ENCODE measurements at places on chromosomes 2 and 18. TPM values are rescaled to one million over a fixed set of nuclear protein-coding genes. Genes with fewer than 3 reads are reported as not detected.

CDH19 gene
- total RNA-seq: 18.4 TPM

GRCh38 chr2:26605195-26605998, 35.8 kb downstream of the CIB4 start:
- DNase-seq: no peak

- no peak for DNase-seq
Observed at GRCh38 chr18:67957684-67958083, 441.2 kb upstream of the DSEL start.

DNA sequence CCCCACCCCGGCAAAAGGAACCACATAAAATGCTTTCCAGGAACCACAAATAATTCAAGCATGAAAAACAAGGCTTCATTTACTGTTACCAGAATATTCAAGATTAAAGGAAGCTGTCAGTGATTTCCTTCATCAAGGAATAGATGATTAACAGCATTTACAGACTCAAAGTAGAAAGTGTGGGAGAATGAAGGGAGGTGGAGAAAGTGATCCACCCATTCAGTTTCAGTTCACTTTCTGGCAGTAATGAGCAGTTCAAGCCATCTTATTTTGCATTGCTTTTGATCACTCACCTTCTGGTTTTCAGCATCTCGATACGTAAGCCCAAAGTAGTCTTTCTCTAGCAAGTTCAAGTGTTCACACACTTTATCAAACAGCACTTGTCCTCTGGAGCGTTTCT, 99.0 kb downstream of the EPB41L3 start:
- DNase-seq: no peak

- peak; percentile 40 for DNase-seq
Observed at GRCh38 chr2:56522605-56523089, 338.9 kb downstream of the CCDC85A start.

GRCh38 chr2:128555433-128555832, 236.8 kb upstream of the HS6ST1 start:
- no peak for DNase-seq

DNA sequence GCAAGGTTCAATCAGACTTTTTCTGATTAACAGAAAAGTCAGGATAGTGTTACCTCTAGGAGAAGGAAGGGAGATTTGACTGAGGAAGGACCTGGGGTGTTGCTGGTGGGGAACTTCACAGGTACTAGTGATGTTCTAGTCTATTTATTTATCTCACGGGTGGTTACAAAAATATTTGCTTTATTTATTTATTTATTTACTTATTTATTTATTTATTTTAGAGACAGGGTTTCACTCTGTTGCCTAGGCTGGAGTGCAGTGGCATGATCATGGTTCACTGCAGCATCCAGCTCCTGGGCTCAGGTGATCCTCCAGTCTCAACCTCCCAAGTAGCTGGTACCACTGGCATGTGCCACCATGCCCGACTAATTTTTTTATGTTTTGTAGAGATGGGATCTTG, 105.4 kb downstream of the MCFD2 start:
- no peak for DNase-seq

MARCHF4 gene
- total RNA-seq: not detected

GRCh38 chr2:113734185-113734584, 22.3 kb downstream of the SLC35F5 start:
- no peak for DNase-seq

INPP5D gene
- total RNA-seq: 4.6 TPM

DNA sequence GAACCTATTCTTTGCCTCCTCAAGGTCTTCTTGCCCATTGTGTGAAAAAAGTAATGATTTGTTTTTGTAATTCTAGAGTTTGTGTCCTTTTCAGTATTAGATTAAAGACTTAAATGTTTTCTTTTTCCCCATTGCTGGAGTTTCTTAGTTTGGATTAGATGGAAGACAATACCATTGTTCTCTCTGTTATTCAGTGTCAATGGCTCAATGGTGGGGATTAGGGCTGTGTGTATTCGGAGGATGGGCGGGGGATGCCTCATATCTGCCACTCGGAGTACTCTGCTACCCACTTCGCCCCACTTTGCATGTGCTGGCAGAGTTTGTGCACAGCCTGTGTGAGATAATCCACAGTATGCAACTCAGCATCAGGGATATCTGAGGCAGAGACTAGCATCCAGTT, 90.1 kb downstream of the KLHL29 start:
- no peak for DNase-seq

GRCh38 chr2:45237850-45238542, 228.7 kb upstream of the SIX2 start:
- peak; percentile 47 for DNase-seq

FAM110C gene
- total RNA-seq: 1.9 TPM

CCDC141 gene
- total RNA-seq: 136 TPM

PCARE gene
- 0.67 TPM for total RNA-seq

AOX1 gene
- 4.1 TPM for total RNA-seq

NT5C1B gene
- total RNA-seq: not detected

- DNase-seq: peak; percentile 59
Observed at GRCh38 chr2:8679827-8680731, 1.8 kb upstream of the ID2 start.

GRCh38 chr18:13382366-13382953, 163.9 kb downstream of the LDLRAD4 start:
- DNase-seq: no peak

GRCh38 chr18:46401486-46402070, 255.4 kb downstream of the LOXHD1 start:
- no peak for DNase-seq

DCDC2C gene
- not detected for total RNA-seq

SIX3 gene
- total RNA-seq: not detected

DNA sequence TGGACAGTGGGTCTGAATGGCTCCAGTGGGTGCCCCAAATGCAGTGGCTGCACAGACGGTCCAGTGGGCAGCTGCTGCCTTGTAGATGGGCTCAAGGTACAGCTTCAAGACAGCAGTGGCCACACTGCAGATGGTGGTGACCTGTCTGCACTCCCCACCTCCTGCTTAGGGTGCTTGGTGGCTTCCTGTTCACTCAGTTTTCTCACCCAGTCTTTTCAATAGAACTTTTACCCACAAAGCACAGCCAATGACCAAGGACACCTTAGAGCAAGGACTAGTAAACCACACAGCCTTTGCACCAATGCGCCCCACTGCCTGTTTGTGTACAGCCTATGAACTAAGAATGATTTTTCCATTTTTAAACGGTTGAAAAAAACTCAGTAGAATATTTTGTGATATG, 34.9 kb downstream of the MEX3C start:
- DNase-seq: no peak

DNA sequence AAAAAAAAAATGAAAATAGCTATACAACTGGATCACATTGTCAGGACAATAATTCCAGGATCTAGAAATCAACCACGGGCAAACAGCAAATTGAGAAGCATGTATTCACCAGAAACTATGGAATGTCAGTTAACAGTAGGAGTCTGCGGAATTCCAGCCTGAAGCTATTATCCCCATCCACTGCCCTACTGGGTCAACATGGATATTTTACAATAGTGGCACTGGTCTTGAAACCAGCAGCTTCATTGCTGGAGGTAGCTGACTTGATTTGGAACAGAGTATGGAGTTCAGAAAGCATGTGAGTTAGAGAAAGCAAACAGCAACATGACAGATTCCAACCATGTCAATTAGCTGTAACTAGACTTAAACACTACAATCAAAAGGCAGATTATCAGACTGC, 55.7 kb upstream of the PDE1A start:
- no peak for DNase-seq

GRCh38 chr2:18597618-18598017, 8.2 kb upstream of the NT5C1B start:
- no peak for DNase-seq

- no peak for DNase-seq
Observed at GRCh38 chr18:24248359-24248758, 109.5 kb downstream of the CABYR start.

PLCL1 gene
- total RNA-seq: 93.3 TPM

DNA sequence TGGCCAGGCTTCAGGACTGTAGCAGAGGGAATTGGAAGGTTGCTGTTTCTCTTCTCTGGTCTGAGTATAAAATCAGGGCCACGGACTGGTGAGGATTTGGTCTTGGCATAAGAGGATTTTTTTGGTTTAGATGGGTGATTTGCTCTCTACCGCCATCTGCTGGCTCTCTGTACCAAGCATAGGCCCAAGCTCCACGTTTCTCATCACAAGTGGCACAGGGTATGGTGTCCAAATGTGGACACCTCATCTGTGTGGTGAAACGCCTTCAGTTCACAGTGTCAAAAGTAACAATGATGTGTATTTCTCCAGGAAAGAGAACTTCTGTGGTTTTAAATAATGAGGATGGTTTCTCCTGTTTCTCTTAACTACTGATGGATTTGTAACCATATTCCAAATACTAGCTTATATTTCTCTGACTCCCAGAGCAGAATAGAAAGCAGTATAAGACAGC, 115.1 kb downstream of the EML6 start:
- DNase-seq: peak; percentile 51

DNA sequence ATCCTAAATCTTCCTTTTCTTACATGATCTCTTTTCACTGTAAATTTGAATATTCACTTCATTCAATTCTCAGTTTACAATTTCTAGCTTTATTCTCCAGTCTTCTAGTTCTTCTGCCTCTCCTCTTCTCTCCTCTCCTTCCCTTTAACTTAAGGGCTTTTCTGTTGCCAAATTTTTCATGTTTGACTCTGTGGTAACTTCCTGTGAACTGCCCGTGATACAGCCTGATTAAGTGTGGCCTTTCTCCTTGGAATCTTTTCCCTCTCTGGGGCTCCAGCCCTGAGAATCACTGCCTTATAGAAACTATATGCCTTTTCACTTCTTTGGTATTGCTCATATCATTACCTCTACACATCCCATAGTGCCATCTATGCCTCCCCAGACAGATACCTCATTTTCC, 1923.8 kb upstream of the CELF4 start:
- no peak for DNase-seq

- DNase-seq: no peak
Observed at GRCh38 chr2:39424951-39425350, 12.1 kb downstream of the MAP4K3 start.

DNA sequence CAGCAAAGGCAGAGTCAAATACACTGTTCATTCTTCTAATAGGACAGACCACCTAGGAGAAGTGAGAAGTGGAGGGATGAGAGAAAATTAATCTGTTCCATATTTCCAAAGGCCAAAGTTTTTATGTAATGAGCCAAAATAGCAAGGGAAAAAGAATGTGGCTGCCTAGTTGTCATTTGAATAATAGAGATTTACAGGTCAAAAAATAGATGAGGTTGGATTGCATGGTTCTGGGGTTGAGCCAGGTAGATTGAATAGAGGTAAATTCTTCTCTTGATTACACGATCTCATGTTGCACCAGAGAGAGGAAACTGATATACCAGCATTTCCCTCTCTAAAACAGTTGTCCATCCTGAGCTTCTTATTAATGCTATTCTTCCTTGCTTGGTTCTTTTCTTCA, 325.8 kb downstream of the CCDC178 start:
- DNase-seq: no peak

- peak; percentile 85 for DNase-seq
Observed at GRCh38 chr2:10278029-10278762, 24.5 kb upstream of the HPCAL1 start.

- DNase-seq: no peak
Observed at GRCh38 chr18:49238433-49239042, 221.9 kb downstream of the DYM start.

TSPYL6 gene
- not detected for total RNA-seq

- no peak for DNase-seq
Observed at GRCh38 chr2:73259704-73260337, 24.5 kb downstream of the FBXO41 start.

PKDCC gene
- total RNA-seq: 120 TPM

DNA sequence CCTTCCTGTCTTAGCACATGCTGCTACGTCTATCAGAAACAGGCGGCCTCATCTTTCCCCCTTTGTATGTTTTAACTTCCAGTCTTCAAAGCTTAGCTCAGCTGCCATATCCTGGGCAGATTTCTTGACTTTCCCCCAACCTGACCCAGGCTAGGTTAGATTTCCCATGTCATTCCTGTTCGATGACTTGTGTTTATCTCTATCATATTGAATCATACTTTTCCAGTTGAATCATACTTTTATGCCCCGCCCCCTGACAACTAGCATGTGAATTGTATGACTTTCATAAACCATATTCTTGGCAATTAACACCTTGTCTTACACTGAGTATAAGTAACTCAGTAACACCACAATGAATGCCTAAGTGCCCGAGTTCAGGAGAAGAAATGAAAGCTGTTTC, 128.3 kb downstream of the CYRIA start:
- no peak for DNase-seq

GRCh38 chr2:70330476-70330875, 28.6 kb upstream of the FAM136A start:
- no peak for DNase-seq

GRCh38 chr2:11984316-11985158, 238.1 kb downstream of the LPIN1 start:
- DNase-seq: no peak

DNA sequence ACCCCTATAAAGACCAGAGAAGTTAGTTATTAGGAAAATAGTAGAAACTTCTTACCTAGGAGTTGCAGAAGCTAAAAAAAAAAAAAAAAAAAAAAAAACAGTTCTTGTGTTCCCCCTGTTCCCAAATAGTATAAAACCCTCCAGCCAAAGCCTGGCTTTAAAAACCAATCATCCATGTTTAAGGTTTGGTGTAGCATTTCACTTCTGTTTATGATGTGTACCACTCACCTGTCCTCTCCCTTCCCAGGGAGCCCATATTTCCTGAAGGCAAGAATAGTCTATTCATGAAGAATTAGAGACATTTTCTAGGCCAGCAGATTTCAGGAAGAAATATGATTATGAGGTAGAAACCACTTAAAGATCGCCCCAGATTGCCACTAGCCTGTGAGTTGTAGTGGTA, 273.6 kb downstream of the SETBP1 start:
- no peak for DNase-seq

DNA sequence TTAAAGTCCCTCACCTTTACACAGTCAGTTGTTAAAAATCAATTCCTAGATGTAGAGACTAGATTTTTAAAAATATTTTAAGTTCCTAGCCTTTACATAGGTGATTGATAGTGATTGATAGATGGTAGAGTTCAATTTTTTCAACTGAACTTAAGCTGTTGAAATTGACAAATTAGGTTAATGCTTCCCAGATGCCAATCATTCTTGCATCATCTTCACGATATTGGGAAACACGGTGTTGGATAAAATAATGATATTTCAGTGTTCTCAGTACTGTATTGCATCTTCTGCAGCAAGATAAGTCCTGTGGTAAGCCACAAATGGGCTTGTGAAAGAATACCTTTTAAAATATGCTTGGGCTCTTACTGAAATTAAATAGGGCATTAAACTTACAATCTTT, 667.6 kb downstream of the STK39 start:
- DNase-seq: no peak

OSGEPL1 gene
- total RNA-seq: 9.4 TPM

DNA sequence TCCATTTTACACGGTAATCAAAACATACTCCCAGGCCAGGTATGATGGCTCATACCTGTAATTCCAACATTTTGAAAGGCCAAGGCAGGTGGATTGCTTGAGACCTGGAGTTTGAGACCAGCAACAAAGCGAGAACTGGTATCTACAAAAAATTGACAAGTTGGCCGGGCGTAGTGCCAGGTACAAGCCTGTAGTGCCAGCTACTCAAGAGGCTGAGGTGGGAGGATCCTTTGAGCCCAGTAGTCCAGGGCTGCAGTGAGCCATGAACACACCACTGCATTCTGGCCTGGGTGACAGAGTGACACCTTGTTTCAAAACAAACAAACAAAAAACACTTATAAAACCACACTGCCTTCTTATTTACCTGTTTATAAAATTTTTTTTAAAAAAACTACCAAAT, 80.8 kb downstream of the GAREM1 start:
- peak; percentile 69 for DNase-seq

Measured in Right ventricle myocardium superior (tissue), 1 donor.